Pancreas (tissue), 10 donors: ENCODE measurements at places on chromosomes 12 and 14. TPM values are rescaled to one million over a fixed set of nuclear protein-coding genes. Genes with fewer than 3 reads are reported as not detected.
A peak's percentile ranks its signal among the peaks of the same experiment; 100 is the strongest.

- H3K27ac ChIP-seq, result no peak overlapping the region
- DNase-seq, result peak; percentile 79
- no peaks in the 10 kb centered on the region for H3K4me1 ChIP-seq
- H3K27me3 ChIP-seq, result no peaks in the 10 kb centered on the region
Observed at GRCh38 chr12:97148941-97149559, 242.0 kb downstream of the NEDD1 start.

The MYO1A gene
- 0.47 TPM for total RNA-seq

The MUCL1 gene
- total RNA-seq, result not detected

The MYG1 gene
- 31.5 TPM for total RNA-seq
